ENCODE measurements at places on chromosomes 7 and 10.

- no peak for DNase-seq
- no peaks in the 10 kb centered on the region for H3K27me3 ChIP-seq
- H3K4me1 ChIP-seq: no peaks in the 10 kb centered on the region
- H3K4me3 ChIP-seq: no peak overlapping the region
These were observed 189.7 kb upstream of the ADCY1 start for GRCh38 chr7:45384499-45384898.

GRCh38 chr7:112421666-112422486 is 28.4 kb upstream of the IFRD1 start:
- DNase-seq: no peak
- peak overlapping the region; percentile 57 for H3K27ac ChIP-seq
- H3K27me3 ChIP-seq: no peaks in the 10 kb centered on the region

GRCh38 chr10:132481690-132482089 is 55.9 kb upstream of the INPP5A start:
- H3K36me3 ChIP-seq: no peaks in the 10 kb centered on the region
- H3K4me1 ChIP-seq: no peaks in the 10 kb centered on the region
- DNase-seq: no peak
- no peaks in the 10 kb centered on the region for H3K27me3 ChIP-seq
- no peak overlapping the region for H3K4me3 ChIP-seq

DNA sequence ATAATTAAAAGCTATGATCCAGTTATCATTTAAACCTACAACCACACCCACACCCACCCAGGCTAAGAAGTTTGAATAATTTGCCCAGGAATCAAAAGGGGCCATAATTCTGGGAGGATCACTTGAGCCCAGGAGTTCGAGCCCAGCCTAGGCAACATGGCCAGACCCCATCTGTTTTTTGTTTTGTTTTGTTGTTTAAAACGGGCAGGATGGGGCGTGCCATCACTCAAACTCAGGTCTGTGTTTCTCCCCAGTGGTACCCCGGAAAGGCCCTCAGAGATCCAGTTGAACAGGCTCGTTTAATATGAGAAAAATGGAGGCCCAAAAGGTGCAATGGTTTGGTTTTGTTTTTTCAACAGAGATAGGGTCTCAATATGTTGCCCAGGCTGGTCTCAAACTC is 23.3 kb downstream of the HSPB1 start:
- no peak for DNase-seq
- H3K4me3 ChIP-seq: no peak overlapping the region
- peaks cover 19% of the 10 kb centered on the region for H3K36me3 ChIP-seq
- H3K4me1 ChIP-seq: peaks cover 2% of the 10 kb centered on the region

GRCh38 chr10:4888236-4888635 is 62.2 kb downstream of the AKR1E2 start:
- no peaks in the 10 kb centered on the region for H3K36me3 ChIP-seq
- no peak overlapping the region for H3K27ac ChIP-seq
- no peak overlapping the region for H3K4me3 ChIP-seq
- H3K4me1 ChIP-seq: no peaks in the 10 kb centered on the region
- no peak for DNase-seq
- no peaks in the 10 kb centered on the region for H3K27me3 ChIP-seq

- H3K4me3 ChIP-seq: no peak overlapping the region
- peaks cover 2% of the 10 kb centered on the region for H3K36me3 ChIP-seq
These were observed 115.8 kb upstream of the TMEM168 start for GRCh38 chr7:112905950-112906349.

- H3K27ac ChIP-seq: no peak overlapping the region
- H3K27me3 ChIP-seq: no peaks in the 10 kb centered on the region
- DNase-seq: no peak
- no peaks in the 10 kb centered on the region for H3K4me1 ChIP-seq
- H3K36me3 ChIP-seq: no peaks in the 10 kb centered on the region
- H3K4me3 ChIP-seq: no peak overlapping the region
These were observed 75.9 kb upstream of the NXPH1 start for GRCh38 chr7:8357536-8357935.

GRCh38 chr10:110358869-110359629 is 54.3 kb upstream of the SMNDC1 start:
- no peaks in the 10 kb centered on the region for H3K27me3 ChIP-seq
- H3K36me3 ChIP-seq: no peaks in the 10 kb centered on the region
- H3K27ac ChIP-seq: no peak overlapping the region
- peak; percentile 46 for DNase-seq
- peaks cover 7% of the 10 kb centered on the region for H3K4me1 ChIP-seq
- no peak overlapping the region for H3K4me3 ChIP-seq

GRCh38 chr7:121279060-121279620 is 49.7 kb upstream of the WNT16 start:
- H3K27ac ChIP-seq: no peak overlapping the region
- DNase-seq: no peak
- no peak overlapping the region for H3K4me3 ChIP-seq
- no peaks in the 10 kb centered on the region for H3K36me3 ChIP-seq

- H3K4me1 ChIP-seq: no peaks in the 10 kb centered on the region
- DNase-seq: no peak
- no peaks in the 10 kb centered on the region for H3K36me3 ChIP-seq
- H3K27me3 ChIP-seq: no peaks in the 10 kb centered on the region
These were observed 6.8 kb downstream of the ZNF398 start for GRCh38 chr7:149154056-149154455.

GRCh38 chr10:78290131-78290750 is 256.6 kb downstream of the RPS24 start:
- DNase-seq: no peak
- H3K4me3 ChIP-seq: no peak overlapping the region
- no peak overlapping the region for H3K27ac ChIP-seq
- no peaks in the 10 kb centered on the region for H3K27me3 ChIP-seq
- H3K4me1 ChIP-seq: peaks cover 4% of the 10 kb centered on the region

DNA sequence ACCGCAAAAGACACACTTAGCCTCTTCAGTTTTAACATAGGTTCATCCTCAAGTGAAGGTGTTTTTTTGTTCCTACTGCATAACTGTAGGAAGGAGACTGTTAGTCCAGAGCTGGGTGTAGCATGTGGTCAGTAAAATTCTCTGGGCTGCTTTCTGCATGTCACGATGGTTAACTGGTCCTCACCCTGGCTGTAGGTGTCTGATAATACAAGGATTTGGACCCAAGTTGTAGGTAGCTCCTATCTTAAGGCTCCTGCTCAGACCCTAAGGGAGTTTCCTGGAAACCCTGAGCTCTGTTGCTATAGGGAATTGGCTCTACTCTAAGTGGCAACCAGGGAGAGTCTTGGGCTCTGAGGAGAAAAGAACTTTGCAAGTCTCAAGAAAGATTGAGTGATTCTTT is 112.9 kb downstream of the SAMD9 start:
- no peak overlapping the region for H3K4me3 ChIP-seq
- DNase-seq: no peak

DNA sequence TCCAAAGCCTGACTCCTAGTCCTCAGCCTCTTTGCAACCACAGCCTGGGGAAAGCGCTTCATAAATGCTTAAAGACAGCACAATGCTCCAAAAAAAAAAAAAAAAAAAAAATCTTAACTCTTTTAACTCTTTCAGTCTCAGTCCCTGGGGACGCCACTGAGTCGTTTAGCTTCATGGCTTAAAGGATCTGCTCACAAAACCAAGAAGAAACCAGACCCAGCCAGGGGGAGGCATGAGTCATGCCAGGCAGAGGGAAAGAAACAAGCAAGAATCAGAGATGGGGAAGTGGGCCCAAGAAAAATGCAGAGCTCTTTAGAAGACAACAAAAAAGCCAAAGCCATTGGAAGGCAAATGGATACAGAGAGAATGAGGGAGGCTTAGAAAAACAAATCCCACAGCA is 32.5 kb upstream of the DOCK1 start:
- no peaks in the 10 kb centered on the region for H3K27me3 ChIP-seq
- no peak overlapping the region for H3K27ac ChIP-seq
- no peaks in the 10 kb centered on the region for H3K36me3 ChIP-seq
- no peaks in the 10 kb centered on the region for H3K4me1 ChIP-seq

- no peak for DNase-seq
- no peak overlapping the region for H3K27ac ChIP-seq
- no peak overlapping the region for H3K4me3 ChIP-seq
These were observed 276.3 kb downstream of the GALNT17 start for GRCh38 chr7:71408271-71408670.

DNA sequence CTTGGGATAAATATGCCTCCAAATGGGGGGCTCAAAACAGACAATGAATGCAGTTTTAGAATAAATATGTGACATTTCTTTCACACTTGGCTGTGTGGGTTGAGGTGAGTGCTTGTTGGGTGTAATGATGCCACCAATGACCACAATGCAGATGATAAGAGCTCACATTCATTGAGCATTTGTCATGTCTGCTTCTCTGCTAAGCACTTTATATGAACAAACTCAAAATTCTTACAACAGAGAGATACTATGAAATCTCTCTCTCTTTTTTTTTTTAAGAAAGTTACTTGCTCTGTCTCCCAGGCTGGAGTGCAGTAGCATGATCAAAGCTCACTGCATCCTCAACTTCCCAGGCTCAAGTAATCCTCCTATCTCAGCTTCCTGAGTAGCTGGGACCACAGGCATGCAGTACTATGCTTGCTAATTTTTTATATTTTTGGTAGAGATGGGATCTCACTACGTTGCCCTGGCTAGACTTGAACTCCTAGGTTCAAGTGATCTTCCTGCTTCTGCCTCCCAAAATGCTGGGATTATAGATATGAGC is 185.4 kb downstream of the JCAD start:
- H3K27ac ChIP-seq: no peak overlapping the region
- H3K4me3 ChIP-seq: no peak overlapping the region
- no peaks in the 10 kb centered on the region for H3K27me3 ChIP-seq
- H3K36me3 ChIP-seq: no peaks in the 10 kb centered on the region
- no peak for DNase-seq

DNA sequence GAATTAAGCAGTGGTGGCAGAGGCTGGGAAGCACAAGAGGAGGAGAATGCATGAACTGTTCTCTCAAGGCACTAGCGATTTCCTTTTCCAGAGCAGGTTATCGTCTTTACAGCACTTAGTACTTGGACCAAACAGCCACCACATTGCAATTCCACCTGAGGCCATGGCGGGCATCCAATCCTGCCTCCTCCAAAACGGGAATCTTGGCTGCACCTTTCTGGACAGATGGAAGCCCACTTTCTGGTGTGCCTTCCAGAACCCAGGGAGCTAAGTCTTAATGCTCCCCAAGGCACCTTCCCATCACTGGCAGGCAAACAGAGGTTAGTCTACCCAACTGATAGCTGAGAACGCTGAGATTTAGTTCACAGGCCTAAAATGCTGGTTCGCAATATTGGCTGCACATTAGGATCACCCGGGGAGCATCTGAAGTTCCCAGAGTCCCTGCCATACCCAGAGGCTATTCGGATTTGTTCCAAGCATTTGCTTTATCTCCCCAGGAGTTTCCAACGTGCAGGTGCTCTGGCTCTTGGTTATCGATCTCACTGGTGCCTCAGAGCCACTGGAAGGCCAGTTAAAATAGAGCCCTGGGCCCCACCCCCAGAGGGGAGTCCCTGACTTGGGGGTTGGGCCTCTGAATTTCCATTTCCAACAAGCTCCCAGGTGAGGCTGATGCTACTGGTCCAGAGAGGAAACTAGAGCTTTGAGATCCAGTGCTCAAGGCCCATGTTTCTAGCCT is 62.2 kb downstream of the KCNMA1 start:
- H3K27me3 ChIP-seq: no peaks in the 10 kb centered on the region
- H3K4me3 ChIP-seq: no peak overlapping the region
- H3K27ac ChIP-seq: no peak overlapping the region
- H3K4me1 ChIP-seq: no peaks in the 10 kb centered on the region

DNA sequence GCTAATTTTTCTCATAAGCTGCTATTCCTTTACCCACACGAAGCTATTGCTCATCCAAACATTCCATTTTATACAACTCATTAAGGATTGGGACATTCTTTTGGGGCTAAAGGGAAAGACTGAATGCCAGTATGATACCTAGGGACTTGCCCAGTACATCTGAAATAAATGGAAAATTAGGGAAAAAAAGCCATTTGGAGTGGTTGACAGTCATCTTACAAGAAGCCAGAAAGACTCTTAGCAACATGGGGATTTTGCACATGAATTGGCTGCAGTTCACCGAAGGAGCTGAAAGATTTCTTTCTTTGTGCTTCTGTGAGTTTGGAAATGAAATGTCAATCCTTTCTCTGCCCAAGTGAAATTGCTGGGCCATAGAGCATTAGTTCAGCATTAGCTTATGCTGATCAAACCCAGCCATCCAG is 43.3 kb upstream of the MTURN start:
- no peak overlapping the region for H3K27ac ChIP-seq
- H3K27me3 ChIP-seq: no peaks in the 10 kb centered on the region
- no peaks in the 10 kb centered on the region for H3K4me1 ChIP-seq
- no peaks in the 10 kb centered on the region for H3K36me3 ChIP-seq

DNA sequence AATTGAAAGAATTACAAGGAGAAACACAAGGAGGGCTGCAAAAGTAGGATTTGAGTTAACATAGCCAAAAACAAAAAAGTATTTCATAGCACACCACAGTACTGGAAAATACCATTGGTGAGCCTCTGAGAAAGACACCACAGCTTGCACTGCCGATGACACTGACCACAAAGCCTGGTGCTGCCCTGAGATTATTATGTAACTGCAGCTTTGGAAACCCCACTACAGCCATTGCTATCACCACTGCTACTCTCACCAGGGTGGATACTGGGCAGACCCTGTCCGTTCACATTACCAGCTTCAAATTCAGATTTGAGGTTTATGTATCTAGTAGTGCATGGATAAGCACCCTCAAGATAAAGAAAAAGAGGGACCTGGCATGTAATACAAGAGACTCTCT is 1246.7 kb upstream of the SORCS1 start:
- no peak overlapping the region for H3K4me3 ChIP-seq
- DNase-seq: no peak
- no peaks in the 10 kb centered on the region for H3K27me3 ChIP-seq
- H3K36me3 ChIP-seq: no peaks in the 10 kb centered on the region
- no peak overlapping the region for H3K27ac ChIP-seq
- no peaks in the 10 kb centered on the region for H3K4me1 ChIP-seq

DNA sequence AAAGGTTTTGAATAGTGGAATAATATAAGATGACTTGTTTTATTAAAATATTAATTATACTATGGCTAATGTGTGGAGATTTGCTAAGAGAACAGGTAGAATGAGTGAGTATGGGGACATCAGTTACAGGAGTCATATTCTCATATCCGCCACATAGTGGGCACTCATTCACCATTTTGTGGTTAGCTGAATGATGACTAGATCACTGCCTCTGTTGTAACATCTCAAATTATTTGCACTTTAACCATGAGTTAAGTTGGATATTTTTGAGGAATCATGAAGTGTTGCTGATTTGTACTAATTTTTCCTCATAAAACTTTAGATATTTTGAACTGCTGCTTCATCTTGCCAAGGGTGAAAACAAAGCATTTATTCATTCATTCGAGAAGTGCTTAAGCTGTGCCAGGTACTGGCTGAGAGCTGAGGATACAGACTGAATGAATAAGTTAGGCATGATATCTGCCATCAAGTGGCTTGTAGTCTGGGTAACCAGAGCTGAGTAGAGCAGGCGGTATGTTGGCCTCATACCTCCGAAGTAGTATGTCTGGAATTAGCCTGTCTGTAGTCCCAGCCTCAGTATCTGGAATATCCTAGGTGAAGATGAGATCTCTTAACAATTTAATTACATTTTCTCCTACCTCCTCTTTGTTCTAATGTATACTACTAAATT is 100.5 kb downstream of the ZEB1 start:
- H3K27ac ChIP-seq: no peak overlapping the region
- H3K27me3 ChIP-seq: no peaks in the 10 kb centered on the region
- H3K4me1 ChIP-seq: no peaks in the 10 kb centered on the region
- no peak overlapping the region for H3K4me3 ChIP-seq
- no peak for DNase-seq

Measured in kidney (tissue), 22 donors.